ENCODE measurements at places on chromosomes 12 and 14.

- no peak for DNase-seq
These were observed 15.7 kb upstream of the FBRSL1 start for GRCh38 chr12:132474237-132474741.

DNA sequence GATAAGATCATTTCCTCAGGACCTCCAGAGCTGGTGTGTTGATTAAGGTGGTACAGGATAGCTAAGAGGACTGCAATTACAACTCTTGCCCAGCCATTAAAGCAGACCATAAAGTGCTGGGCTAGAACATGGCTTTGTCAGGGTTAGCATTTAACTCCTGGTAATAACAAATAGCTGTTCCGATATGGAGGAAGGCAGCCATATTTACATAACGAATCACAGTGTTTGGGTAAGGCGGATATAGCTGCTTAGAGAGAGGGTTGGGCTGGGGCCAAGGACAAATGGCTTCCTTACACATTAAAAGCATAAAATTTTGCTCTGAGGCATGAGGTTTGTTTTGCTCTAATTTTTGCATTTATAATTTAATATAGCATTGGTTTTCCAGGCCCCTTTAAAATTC, 297.7 kb upstream of the DDHD1 start:
- DNase-seq: no peak

GRCh38 chr12:81086342-81086741, 8.5 kb downstream of the ACSS3 start:
- no peak for DNase-seq

GRCh38 chr12:1845427-1845826, 25.1 kb downstream of the LRTM2 start:
- DNase-seq: no peak

DNA sequence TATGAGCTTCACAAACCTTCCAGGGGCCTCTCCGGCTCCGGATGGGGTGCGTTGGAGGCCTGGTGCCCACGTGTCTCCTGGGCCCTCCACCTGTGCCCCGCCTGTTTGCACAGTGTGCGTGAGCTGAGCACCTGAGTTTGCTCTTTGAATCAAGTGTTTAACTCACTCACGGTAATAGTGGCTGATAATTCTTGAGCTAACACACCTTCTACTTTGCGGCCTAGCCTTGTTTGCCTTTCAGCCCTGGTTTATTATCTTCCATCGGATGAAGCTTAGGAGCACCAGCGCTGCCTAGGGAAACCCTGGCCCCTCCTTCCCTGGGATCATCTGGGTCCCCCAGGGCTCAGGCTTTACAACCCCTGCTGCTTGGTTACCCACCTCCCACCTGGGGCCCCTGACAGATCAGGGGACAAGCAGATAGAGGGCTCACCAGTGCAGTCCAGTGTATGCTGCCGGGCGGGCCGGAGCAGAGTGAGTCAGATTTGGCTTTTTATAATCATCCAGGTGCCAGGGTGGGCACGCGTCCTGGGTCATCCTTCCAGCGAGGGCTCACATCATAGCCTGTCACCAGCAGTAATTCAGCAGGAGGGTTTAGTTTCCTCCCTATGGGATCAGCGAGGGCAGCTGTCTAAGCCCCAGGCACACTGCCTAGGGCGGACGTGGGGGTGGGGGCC, 62.8 kb upstream of the RFLNA start:
- no peak for DNase-seq

- DNase-seq: peak; percentile 69
These were observed 22.3 kb downstream of the CKB start for GRCh38 chr14:103500148-103500990.

DNA sequence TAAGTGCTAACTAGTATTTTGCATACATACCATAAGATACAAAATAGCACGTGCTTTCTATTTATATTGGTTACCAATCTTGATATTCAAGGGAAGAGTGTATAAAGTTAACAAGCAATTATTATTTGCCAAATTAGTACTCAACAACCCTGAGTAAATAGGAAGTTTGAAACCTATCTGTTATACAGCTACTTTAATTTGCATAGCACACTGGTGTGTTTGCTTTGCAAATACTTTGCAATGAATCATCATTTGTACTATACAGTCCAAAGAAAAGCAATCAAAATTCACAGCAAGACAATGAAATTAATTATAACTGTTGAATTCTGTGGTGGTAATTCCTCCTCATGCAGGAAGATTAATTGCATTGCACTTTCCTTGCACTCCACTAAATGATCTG, 469.1 kb downstream of the PRKD1 start:
- DNase-seq: no peak

GRCh38 chr14:68978172-68978911, 760 bp downstream of the ACTN1 start:
- peak; percentile 19 for DNase-seq

DNA sequence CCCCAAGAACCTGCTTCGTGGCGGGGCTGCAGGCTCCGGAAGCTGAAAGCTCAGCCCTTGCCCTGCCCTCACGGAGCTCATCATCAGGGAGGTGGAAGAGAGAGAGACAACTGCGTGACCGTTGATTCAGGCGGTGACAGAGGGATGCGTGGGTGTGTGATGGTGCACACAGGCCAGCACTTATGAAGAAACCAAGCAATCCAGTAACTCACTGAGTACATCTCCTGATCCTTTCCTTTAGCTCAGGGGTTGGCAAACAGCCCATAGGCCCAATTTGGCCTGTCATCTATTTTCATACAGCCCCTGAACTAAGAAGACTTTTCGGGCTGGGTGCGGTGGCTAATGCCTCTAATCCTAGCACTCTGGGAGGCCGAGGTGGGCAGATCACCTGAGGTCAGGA, 49.9 kb downstream of the TESC start:
- DNase-seq: no peak

GRCh38 chr14:101243587-101244338, 317.5 kb upstream of the DIO3 start:
- DNase-seq: no peak

GRCh38 chr12:94849411-94849976, 154.0 kb downstream of the NDUFA12 start:
- no peak for DNase-seq

GRCh38 chr12:101772012-101772775, 32.9 kb upstream of the SYCP3 start:
- no peak for DNase-seq

DNA sequence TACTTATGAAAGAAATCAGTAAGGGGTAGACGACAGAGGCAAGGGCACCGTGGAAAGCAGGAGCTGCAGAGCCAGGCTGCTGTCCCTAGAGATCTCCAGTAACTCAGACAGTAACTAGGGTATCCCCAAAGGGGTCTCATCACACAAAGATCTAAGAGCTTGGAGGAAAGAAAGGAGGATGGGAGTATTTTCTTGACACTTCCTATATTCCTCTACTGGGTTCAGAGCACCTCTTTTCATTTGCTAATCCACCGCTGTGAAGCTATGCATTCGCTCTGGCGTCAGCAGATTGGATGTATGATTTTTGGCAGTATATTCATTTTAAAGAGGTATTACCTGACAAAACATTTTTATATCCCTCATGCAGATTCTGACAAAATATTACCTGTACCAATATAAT, 12.6 kb downstream of the USP44 start:
- no peak for DNase-seq

DNA sequence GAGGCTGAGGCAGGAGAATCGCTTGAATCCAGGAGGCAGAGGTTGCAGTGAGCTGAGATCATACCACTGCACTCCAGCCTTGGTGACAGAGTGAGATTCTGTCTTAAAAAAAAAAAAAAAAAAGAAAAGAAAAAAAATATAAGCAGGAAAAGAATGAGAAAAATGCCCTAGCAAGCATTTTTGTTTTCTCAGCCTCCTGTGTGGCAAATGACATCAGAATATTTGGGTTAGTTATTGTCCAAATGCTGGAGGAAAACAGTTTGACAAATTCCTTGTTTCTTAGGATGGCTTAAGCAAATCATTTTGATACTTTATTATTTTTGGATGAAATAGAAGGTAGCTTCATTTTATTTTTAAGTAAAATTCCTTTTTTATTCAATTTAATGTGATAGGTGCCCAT, 7.5 kb upstream of the PTPRR start:
- DNase-seq: no peak

DNA sequence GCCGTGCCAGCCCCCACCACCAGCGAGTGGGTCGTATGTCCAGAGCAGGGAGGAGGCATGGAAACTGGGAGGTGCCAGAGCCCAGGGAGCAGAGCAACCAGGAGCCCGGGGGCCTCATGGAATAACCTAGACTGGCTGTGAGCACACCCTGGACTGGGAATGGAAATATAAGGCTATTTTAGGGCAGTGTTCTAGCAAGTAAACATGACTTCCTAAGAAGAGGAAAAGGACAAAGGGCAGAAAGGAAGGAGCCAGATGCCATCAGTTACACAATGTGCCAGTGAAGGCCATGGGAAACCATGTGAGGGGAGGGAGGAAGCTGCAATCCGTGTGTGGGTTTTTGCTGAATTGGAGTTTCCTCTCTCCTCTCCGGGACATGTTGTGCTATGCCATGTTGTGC, 18.7 kb upstream of the CPM start:
- no peak for DNase-seq

DNA sequence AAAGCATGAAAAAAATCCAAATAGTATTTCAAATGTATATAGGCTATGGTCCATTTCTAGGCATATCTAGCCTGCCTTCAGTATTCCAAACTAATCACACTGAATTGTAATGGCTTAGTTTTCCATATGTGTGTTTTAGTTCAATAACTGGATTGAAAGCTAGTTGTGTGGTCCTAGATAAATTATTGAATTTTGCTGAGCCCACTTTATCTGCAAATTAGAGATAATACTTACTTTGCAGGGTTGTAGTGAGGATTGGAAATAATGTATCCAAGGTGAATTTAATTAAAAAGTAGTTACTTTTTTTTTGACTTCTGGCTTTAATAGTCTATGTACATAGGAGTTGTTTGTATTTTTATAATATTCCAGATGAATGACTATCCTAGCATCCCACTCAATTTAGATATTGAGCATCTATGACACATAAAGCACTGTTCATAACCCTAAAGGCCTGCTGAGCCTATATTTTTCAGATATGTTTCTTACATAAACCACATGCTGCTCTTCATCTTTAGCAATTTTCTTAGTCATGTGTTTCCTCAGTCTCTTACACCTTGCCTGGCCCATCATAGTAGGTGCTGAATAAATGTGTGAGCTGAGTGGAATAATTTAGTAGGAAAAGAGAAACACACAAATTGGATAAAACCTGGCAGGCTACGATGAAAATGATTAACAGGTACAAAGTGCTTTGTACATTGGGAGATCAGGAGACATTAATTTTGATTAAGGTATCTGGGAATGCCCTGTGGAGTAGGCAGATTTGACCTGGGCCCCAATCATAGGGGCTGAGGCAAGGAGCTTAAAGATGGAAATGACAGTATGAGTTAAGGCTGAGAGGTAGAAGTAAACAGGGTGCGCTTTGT, 1.1 kb upstream of the ATP23 start:
- DNase-seq: no peak

DNA sequence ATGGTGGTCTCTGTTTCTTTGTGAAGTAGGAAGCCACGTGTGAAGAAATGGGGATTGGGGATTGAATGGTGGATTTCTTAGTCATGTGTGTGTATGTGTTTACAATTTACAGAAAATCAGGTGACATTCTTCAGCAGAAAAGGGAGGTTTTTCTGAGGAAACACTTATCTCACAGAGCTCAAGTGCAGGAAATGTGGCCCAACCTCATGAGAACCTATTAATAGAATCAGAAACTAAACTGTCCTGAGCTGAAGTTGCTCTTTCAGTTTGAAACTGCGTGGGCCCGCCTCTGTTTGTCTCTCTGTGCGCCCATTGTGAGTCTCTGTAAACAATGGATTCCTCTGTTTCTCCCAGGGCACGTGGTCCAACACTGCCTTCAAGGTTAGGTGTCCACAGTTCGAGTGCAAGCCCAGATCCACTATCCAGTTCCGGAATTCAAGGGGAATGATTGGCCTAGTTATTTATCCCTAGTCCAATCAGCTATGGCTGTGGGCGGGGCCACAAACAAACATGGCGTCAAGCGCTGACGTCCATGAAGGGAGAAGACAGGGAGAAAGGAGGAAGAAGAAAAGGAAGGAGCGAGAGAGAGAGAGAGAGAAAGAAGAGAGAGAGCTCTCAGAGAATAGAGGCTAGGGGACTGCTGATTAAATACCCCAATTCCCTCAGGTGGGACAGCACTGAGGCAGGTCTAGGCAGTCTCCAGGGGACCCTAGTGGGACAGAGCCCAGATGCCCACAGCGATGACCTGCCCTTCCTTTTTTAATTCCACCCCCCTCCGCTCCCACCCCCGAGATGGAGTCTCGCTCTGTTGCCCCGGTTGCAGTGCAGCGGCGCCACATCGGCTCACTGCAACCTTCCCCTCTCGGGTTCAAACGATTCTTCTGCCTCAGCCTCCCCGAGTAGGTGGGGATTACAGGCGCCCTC, 31.4 kb upstream of the C12orf76 start:
- DNase-seq: peak; percentile 88

DNA sequence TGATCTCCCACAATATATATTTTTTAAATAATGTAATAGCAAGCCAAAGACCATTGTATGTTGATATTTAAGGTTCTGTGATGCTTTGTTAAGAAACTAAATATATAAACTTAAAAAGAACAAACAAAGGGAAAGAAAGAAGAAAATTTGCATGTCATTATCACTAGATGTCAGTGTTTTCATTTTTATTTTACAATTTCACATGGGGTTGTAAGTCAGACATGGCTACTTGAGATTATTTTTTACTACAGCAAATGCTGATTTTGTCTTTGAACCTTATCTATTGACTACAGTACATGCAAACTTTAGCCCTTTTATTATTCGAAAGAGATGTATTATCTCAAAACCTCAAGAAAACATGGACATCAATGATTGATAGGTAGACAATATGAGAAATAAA, 36.1 kb downstream of the SLCO1C1 start:
- no peak for DNase-seq

- DNase-seq: no peak
These were observed 83.2 kb downstream of the SLC38A6 start for GRCh38 chr14:61064210-61064609.

GRCh38 chr14:23442721-23443356, 7.4 kb upstream of the MYH7 start:
- no peak for DNase-seq

- no peak for DNase-seq
These were observed 32.0 kb downstream of the RFLNA start for GRCh38 chr12:124326871-124327270.

- no peak for DNase-seq
These were observed 80.1 kb downstream of the IRF2BPL start for GRCh38 chr14:76948213-76948947.

DNA sequence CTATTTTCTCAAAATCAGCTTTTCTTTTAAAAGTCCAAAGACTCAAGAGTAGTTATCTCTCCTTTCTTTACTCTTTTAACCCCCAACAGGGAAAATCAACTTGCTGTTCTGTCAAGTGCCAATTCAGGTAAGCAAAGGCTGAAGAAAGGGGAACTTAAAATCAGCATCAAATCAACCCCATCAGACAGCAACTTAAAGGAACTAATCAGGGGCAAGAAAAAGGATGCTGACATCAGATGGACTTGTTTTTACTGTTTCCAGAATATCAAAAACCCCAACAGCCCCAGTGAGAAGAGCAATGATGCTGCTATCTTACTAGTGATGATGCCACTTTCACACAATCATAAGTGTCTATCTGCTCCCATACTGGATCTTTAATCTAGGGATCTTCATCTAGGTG, 3.4 kb downstream of the BAZ2A start:
- no peak for DNase-seq

GRCh38 chr12:104669851-104670337, 213.1 kb downstream of the CHST11 start:
- DNase-seq: peak; percentile 32
